OCI-M1 (cell line): ENCODE measurements at places on chromosomes 6 and 20.

DNA sequence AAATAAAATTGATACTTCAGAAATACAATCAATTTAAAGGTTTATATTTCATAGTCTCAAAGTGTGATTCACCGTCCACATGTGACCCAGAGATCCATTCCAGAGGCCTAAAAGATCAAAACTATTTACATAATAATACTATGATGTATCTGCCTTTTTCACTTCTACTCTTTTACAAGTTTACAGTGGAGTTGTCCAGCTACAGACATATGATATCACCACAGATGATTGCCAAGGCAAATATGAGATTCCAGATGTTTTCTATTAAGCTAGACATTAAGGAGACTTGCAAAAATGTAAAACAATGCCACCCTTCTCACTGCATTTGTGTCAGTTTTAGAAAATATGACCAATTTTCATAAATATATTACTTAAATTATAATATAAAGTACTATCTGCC is 443.7 kb downstream of the GJA1 start:
- no peak for DNase-seq

DNA sequence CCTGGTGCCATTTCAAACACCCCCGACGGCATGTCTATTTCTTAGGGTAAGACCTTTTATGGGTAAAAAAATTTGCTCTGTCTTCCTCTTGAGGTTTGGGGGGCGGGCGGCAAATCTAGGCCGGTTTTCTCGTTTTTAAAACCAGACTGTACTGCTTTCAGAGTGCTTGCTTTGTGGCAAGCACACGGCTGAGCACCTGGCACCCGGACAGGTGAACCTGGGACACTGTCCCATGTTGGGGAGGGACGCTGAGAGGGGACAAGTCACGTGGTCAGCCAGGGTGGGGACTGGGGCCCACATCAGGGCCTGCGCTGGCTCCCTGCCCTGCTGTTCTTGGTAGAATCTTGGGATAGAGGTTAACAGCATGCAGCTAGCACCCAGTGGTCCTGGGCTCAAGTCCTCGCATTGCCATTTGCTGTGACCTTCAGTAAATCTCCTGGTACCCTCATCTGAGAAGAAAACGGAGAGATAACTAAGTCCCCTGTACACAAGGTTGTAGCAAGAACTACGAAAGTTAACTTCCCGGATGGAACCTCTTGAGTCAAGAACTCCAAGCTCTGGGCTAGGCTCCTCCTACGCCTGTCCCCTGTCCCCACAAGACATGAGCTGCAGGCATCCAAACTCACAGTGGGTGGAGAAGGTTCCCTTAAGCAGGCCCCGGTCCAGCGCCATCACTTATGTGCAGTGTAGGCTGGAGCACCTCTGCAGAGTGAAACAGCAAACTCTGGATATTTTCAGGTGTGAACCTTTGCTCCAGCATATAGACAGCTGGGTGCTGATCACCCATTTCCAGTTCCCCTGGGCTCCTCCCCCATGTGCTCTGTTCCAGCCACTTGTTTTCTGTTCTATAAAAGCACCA is 41.7 kb downstream of the PMEPA1 start:
- no peak for DNase-seq

DNA sequence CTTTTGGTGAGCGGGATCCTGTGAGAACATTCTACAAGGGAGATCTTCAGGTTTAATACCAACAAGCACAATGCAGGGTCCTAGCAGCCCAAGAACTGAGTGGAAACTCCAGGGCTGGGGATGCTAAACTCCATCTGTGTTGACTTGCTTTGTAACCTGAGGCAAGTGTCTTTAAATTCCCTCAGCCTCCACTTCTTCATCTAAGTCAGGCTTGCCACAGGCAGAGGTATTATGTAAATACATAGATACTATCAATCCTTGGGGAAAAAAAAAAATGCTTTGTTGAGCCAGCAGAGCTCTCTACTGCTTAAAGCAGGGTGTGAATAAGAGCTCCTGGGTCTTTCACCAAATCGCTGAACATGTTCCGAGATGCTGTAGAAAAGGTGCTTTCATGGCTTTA is 114.2 kb upstream of the PHACTR1 start:
- no peak for DNase-seq

DNA sequence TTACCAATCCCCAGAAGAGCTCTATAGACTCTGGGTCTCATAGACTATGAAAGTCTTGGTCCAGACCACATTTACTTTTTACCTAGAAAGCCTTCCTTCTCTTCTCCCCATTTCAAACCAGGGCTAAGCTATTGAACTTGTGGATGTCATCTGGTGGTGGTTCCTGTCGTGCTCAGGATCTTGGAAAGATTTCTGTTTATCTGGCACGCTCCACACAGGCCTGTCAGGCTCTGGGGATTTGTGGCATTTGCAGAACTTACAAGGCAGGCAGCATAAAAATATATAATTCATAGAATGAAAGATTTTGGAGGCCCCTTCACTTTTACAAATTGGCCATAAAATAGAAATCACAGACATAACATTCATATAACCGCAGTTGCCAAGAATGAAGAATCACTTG is 188.1 kb downstream of the UST start:
- DNase-seq = no peak

DNA sequence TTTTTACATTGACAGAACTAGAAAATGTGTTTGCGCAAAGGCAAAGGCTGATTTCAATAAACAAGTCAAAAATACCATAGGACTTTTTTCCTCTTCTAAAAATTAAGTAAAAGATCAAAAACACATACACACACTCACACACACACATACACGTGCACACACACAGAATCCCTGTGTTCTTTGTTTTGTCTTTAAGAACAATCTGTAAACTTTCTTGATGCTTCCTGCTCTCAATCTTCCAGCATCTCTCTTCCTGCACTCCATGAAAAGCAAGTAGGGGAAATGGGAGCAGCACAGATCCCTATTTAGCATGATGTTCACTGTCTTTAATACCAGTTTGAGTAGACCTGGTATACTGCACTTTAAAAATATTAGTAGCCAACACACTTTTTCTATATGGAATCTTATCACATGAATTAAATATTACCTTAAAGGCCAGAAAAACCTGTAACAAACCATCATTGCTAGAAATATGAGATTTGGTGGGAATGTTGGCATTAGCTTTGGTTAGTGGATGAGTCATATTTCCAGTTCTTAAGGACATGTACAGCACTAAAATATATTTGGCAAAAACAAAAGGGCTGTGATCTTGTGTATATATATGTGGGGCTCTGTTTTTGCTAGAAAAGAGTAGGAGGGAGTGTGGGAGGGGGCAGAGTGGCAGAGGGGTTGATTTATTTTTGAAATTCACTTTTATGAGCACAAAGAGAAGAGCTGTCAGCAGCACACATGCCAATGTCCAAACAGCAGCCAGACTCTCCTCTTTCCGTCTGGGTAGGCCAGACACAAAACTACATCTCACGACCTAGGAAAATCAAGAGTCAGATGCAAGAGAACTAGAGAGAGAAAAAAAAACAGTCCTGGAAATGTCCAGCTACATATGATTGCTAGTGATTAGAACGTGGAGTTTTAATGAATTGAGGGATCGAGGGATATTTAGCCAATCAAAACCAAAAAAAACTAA is 4.6 kb downstream of the PTPRK start:
- no peak for DNase-seq

DNA sequence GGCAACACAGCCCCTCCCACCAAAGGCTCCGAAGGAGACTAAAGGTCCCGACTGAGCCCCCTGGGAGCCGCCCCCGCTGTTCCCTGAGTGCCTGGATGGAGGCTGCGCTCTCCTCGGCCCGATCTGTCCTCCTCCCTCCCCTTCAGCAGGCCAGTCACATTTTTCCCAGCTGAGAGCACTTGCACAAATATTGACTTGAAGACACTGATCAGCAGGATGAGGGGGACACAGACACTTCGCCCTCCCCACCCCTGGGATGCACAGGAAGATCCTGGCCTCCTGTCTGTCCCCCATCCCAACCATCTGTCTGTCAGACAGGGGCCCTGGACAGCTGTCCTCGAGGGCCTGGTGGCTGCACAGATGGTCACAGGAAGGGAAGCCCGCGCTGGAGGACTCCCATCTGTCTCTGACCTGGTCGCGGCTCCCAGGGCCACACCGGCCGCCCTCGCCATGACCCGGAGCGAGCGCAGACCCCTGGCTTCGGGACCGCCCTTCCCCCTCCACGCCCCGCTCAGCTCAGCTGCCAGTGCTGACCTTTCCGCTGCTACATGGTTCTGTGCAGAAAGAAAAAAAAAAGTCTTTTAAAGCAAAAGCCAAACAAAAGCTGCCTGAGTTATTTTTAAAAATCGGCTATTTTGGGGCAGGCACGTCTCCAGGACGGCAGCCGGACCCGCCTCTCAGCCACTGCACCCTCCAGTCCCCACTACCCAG is 11.1 kb downstream of the LAMA5 start:
- no peak for DNase-seq

DNA sequence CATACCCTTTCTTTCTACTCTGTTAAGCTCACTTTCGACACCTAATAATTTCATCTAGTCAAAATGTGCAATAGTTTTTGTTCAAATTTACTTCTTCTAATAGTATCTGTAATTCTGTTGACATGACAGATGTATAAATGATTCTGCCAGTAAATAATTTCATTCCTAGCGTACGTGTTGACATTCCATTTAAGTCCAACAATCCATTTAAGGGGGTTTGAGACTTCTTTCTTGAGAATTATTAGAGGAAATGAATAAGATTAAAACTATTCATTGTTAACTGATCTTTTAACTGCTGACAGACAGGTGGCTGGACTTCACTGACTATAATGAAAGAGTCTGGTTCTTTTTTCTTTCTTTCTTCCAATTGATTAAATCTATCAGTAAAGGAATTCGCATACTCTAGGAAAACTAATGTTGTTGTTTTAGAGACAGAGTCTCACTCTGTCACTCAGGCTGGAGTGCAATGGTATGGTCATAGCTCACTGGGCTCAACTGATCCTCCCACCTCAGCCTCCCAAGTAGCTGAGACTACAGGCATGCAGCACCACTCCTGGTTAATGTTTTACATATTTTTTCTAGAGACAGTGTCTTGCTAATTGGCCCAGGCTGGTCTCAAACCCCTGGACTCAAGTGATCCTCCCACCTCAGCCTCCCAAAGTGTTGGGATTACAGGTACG is 55.9 kb downstream of the MAP3K5 start:
- peak; percentile 36 for DNase-seq

DNA sequence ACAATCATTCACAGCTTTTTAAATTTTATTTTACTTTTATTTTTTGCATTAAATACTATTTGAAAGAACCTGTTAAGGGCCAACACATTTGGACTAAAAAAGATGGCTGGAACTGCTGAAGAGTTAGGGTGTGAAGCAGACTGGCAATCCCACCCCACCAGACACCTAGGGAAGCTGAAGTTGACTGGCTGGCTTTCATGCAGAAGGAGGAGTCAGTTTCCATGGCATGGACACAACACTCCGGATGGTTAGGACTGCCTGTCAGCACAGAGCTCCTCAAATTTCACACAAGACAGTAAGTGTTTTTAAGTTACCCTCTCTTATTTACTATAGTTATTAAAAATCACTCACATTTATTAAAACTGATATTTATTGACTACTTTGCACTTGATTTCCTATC is at the start of gene ANKRD66:
TSS of gene ANKRD66 (plus strand) at position 238 of the 400 bp plus-strand sequence. CDS start 5,016 bp downstream, outside the sequence.
- no peak for DNase-seq

- DNase-seq = peak; percentile 23
Measured at GRCh38 chr6:167565884-167566599, 241.2 kb downstream of the TTLL2 start.
